ENCODE measurements at places on chromosomes 2 and 18.
A peak's percentile ranks its signal among the peaks of the same experiment; 100 is the strongest.

DNA sequence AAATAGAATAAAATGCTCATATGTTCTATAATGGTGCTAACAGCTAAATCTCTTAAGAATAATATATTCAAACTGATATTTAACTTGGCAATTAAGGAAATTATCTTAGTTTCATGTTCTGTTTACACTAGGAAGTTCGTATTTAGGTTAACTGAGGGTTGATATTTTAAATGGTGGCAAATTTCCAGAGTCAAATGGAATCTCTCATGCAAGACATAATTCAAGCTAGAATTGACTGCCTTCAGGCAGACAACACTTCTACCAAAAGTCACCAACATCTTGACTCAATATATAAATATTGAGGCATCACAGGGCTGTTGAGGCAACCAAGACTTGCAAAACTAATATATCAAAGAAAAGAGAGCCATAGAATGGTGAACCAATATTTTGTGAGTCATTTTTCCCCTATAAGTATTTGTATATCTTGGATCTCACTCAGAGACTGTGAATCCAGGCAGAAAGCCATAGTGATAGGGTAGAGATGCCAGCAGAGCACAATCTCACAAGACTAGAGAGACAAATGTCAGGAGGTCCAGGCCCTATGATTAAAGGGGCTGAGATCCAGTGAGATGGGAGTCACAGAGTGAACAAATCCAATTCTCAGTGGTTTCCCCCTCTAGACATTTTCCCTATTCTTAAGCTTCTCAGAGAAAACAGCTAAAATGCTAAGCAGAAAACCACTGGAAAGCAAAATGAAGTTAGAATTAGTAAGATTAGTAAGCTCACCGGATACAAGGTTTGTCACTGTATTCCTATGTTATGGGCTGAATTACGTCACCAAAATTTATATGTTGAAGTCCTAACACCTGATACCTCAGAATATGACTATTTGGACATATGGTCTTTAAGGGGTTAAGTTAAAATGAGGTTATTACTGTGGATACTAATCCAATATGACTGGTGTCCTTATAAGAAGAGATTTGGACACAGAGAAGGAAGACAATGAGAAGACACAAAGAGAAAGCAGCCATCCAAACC, 358.2 kb upstream of the UBE2E3 start:
- no peak for DNase-seq

DNA sequence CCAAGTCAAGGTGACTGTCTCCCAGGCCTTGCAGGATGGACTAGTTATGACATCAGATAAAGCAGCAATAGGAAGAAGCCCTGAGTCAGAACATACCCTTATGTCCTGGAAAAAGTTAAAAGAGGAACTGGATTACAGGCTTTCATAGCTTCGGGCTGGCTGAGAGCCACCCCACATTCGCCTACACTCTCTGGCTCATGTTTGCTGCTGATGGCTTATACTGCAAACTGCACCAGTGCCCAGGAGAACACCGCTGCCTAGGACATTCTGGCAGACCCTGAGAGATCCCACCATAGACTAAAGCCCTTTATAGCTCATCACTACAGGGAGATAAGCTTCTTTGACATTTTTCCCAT, 20.3 kb downstream of the SLC8A1 start:
- peak; percentile 44 for DNase-seq

DNA sequence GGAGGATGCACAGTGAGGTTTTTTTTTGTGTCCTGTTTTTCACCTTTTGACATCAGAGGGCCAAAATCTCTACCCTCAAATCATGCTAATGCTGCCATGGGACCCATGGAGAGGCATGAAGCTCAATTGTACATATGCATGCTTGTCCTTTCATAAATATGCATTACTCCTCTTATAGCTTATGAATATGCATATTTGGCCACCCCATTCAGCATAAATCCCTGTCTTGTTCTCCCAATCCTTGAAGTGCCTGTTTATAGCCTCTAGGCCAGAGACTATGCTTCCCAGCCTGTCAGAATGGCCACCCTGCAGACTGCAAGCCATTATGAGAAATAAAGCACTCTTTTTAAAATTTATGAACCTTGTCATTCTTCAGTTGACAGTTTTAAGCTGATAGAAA, 696.4 kb upstream of the ZNF804A start:
- no peak for DNase-seq

DNA sequence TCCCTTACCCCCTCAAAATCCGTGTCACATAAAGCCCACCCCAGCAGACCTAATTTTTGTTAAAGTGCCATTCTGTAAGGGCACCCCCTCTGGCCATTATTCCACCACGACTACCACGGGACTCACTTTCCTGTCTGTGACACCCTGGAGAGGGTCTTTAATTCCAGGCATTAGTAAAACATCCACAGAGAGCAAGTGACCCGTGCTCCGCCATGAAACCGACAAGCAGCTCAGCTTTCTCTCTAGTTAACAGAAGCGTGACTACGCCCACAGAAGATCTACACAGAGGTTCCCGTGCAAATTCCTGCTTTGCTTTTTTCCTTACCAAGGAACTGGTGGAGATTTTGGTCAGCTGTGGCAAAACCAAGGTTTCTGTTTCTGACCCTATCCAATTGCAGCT, 4.4 kb downstream of the SIGLEC15 start:
- no peak for DNase-seq

DNA sequence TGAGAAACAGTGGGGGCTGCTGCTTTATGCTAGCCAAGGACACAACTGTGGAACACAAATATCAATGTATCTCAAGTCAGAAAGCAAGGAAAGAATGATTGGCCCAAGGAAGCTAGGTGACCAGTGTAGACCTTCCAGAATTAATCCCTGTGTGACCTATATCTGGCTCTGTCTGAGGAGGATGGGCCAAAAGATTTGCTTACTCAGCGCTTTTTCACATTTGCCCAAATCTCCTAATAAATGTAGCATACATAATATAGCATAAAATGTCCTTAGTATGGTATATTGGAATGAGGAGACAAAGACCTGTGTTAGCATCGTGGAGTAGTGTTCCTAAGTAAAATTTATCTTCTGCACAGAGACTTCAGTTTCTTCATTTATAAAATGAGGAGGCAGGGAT, 66.7 kb upstream of the NT5C1B start:
- no peak for DNase-seq

DNA sequence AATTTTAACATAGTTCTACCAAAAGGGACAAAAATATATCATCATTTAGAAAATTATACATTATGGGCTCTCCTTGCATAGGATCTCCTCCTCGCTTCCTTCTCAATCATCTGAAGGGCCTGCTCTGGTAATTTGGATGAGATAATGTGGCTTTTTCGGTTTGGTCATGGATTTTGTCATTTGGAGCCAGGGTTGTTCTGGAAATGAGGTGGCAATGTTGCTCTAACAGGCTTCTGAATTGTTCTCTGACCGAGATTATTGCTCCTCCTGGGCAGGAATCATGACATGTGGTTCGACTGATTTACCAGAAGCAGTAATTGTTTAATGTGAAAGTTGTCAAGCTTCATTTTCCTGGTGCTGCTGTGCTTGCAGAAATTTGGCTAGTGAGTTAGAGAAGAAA, 194.7 kb upstream of the ERBB4 start:
- DNase-seq, result no peak

DNA sequence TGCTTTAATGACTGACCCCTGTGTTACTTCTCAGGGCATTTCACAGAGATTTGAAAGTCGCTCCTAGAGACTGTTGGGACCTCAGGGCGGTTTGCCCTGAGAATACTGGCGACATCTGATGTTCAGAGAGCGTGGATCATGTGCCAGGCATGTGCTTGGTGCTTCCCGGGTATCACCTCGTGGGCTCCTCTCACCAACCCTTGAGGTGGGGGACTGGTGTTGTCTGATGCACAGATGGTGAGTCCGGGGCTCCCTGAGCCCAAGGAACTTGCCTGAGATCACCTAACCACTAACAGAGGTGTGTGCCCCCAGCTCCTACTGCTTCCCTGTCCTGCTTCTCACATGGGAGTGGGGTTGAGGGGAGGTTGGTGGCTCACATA, 16.2 kb downstream of the ATOH8 start:
- DNase-seq, result no peak

- no peak for DNase-seq
Measured at GRCh38 chr2:1563943-1564891, 151.0 kb downstream of the TPO start.

DNA sequence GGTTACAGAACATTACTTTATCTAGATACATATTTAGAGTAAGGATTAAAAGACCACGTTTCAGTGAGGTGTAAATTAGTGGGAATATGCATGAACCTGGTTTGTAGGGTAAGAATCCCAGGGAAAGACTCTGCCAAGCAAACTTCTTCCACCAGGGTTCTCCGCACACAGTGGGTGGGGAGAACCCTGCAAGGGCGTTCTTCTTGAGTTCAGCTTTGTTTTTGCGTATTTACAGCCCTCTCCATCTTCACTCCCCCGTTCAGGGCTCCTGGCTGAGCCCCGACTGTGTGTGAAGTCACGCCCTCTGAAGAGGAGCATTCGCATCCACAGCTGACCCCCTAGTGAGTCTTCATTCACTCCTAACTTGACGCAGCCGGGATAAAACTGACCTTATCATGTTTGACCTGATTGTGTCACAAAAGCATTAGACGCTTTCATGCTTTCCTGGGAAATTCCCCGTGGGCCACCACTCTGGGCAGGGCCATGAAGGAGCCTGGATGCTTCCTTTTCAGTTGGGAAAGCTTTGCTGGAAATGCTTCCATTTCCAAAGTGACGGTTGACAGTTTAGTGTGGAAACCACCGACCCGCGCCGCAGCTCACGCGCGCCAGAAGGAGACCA, 1.0 kb downstream of the ALKAL2 start:
- no peak for DNase-seq
